CD14-positive monocyte (primary cell): ENCODE measurements at places on chromosomes 7 and 10. TPM values are rescaled to one million over a fixed set of nuclear protein-coding genes. Genes with fewer than 3 reads are reported as not detected.

The GJD4 gene
- polyA plus RNA-seq: 0.09 TPM in 1 of 2 replicates, not detected in the other

- no peak for DNase-seq
Observed at GRCh38 chr7:91187061-91187460, 77.2 kb upstream of the FZD1 start.

- DNase-seq: no peak
Observed at GRCh38 chr7:22256541-22257096, 100.3 kb downstream of the RAPGEF5 start.

GRCh38 chr10:61721431-61721830, 58.7 kb downstream of the CABCOCO1 start:
- no peak for DNase-seq

DNA sequence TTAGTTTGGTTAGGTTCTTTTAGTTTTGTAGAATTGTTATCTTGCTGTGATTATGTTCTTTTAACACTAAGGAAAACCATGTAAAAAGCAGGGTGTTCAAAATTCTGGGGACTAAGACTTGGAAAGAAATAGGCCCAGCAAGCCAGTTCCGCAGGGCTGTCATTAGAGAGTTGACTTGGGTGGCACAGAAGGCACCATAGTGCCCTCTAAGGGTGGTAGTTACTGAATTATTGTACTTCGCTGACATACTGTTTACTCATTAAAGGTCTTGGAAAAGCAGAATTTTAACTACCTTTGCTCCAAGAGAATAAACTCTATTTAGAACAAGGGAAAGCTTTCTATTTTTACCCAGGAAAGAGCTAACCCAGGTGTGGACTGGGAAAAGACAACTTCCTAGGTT, 86.5 kb downstream of the OTUD1 start:
- no peak for DNase-seq
